HCEC 1CT (cell line): ENCODE measurements at places on chromosomes 16 and 17.

DNA sequence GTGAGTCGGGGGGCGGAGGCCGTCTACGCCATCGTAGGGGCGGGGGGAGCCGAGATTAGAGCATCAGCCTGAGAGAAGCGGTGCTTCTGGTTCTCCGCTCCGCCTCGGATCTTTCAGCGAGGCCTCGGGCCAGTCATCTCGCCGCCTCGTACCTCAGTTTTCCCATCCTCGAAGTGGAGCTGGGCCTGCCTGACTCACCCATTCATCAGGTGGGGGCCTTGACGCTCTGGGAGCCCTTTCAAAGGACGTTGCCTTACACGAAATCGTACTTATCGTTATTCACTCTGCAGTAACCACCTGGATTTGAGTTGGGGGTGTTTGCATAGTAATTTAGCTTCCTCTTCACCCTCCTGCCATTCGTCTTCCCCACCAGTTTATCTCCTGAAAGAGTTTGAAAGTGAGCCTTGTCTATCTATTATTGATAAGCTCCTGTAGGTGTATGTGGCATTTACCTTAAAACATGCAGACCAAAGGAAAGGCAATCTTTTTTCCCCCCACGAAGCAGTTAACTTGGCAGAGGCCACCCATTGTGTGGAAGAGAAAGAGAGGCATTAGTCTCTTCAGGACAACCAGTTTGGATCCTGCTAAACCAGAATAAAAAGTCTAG is 674 bp downstream of the TAF15 start:
- peak; percentile 35 for DNase-seq

- DNase-seq, result peak; percentile 86
Measured at GRCh38 chr17:37614391-37614790, 5.2 kb upstream of the SYNRG start.

DNA sequence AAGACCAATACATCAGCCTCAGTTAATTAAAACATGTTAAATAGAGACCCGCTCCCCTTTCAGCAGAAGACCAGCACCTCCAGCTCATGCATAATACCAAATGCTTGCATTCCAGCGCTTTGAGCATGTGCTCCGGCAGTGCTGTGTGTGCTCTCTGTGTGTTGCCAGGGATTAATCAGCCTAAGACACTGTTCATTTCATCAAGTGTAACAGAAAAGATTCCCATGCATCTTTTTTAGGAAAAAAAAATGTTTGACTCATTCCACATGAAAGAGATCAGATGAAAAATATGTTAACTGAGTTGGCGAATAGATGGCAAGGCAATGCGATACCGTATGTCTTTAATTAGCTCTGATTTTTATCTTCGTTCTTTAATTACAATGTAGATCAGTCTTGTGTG is 187.6 kb downstream of the RPTOR start:
- DNase-seq, result no peak

- peak; percentile 68 for DNase-seq
Measured at GRCh38 chr16:66619534-66620428, 15.3 kb downstream of the CMTM3 start.

DNA sequence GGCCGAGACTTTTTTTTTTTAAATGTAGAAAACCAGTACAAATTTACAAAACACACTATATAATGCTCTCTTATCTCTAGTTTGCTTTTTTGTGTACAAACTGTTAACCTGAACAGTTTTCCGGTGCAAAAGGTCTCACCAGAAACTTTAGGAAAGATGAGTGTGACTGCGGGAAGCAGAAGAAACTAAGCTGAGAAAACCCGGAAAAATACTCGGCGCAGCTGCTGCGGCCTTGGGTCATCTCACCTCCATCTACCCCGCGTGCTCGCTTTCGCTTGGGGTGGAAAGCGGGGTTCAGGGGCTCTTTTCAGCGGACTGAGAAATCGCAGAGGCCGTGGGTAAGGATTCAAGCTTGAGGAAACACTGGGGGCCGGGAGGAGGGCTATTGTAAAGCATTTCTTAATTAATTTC is 1.8 kb downstream of the SALL1 start:
- DNase-seq, result no peak

- DNase-seq, result peak; percentile 30
Measured at GRCh38 chr17:1275962-1276736, 3.3 kb upstream of the TRARG1 start.

GRCh38 chr16:53212893-53213223 is 158.1 kb downstream of the CHD9 start:
- DNase-seq, result no peak

- DNase-seq, result no peak
Measured at GRCh38 chr17:43879723-43880419, 27.5 kb downstream of the MPP2 start.

DNA sequence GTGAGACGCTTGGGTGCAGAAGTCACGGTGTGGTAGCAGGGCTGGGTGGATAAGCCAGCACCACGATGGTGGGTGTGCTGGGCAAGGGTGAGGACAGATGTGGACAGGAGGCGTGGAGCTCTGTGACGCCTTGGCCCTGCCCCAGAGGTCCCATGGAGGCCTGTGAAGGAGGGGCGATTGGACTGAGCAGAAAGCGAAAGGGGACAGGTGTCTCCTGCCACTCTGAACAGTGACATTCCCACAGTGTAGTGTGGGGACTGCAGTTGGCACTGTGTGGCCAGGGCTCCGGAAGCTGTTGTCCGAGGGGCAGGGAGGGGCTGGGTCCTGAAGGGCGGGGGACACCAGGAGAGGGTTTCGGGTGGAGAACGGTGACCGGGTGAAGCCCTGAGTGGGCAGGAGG is 7.3 kb downstream of the TBC1D24 start:
- DNase-seq, result no peak
